Hair follicle dermal papilla cell (primary cell): ENCODE measurements at places on chromosomes 1 and 21. TPM values are rescaled to one million over a fixed set of nuclear protein-coding genes. Genes with fewer than 3 reads are reported as not detected.

NPPA gene
- not detected in 2 replicates for total RNA-seq

DIO1 gene
- not detected in 2 replicates for total RNA-seq

NOC2L gene
- 50.6 and 52.7 TPM in 2 replicates for total RNA-seq

MNDA gene
- total RNA-seq, result not detected in 2 replicates

INSRR gene
- under 0.01 TPM in 2 replicates for total RNA-seq

FCRL4 gene
- not detected in 2 replicates for total RNA-seq

EDN2 gene
- total RNA-seq, result not detected in 2 replicates

AMY1C gene
- not detected in 2 replicates for total RNA-seq

FHAD1 gene
- 11.1 and 14.9 TPM in 2 replicates for total RNA-seq

SYT6 gene
- total RNA-seq, result under 0.01 TPM in 1 of 2 replicates, not detected in the other

HMGCS2 gene
- not detected in 2 replicates for total RNA-seq

ATP6V1G3 gene
- total RNA-seq, result not detected in 2 replicates

RHOU gene
- 1.2 and 2.3 TPM in 2 replicates for total RNA-seq

LENEP gene
- not detected in 2 replicates for total RNA-seq

EXO1 gene
- 1.7 and 3.2 TPM in 2 replicates for total RNA-seq

TFF3 gene
- not detected in 2 replicates for total RNA-seq

KDF1 gene
- under 0.01 TPM in 1 of 2 replicates, not detected in the other for total RNA-seq

LRRC52 gene
- not detected in 2 replicates for total RNA-seq

CELA2B gene
- total RNA-seq, result not detected in 2 replicates

S100A7 gene
- total RNA-seq, result not detected in 2 replicates

EDARADD gene
- 0.49 and 0.65 TPM in 2 replicates for total RNA-seq

TMEM200B gene
- total RNA-seq, result 28.6 and 31.3 TPM in 2 replicates

TNFRSF8 gene
- total RNA-seq, result not detected in 2 replicates

GJA9 gene
- under 0.01 and 0.12 TPM in 2 replicates for total RNA-seq

RGS4 gene
- 8.3 and 11.3 TPM in 2 replicates for total RNA-seq

SLC25A44 gene
- 15.9 and 22.9 TPM in 2 replicates for total RNA-seq

GCSAML gene
- not detected in 2 replicates for total RNA-seq

GPR3 gene
- 0.36 and 0.65 TPM in 2 replicates for total RNA-seq

KIAA0040 gene
- 0.49 and 0.81 TPM in 2 replicates for total RNA-seq

KCNK1 gene
- total RNA-seq, result 0.16 TPM in 1 of 2 replicates, not detected in the other

EPHB2 gene
- total RNA-seq, result 0.61 and 1.1 TPM in 2 replicates

CACNA1S gene
- not detected in 2 replicates for total RNA-seq

LDLRAD2 gene
- total RNA-seq, result 0.16 TPM in 1 of 2 replicates, not detected in the other

BATF3 gene
- 1.1 and 1.8 TPM in 2 replicates for total RNA-seq

WNT3A gene
- not detected in 2 replicates for total RNA-seq

GSTM3 gene
- total RNA-seq, result 70.7 and 124 TPM in 2 replicates

PADI3 gene
- total RNA-seq, result 0.12 TPM in 1 of 2 replicates, not detected in the other

BMP8A gene
- 0.12 and 0.16 TPM in 2 replicates for total RNA-seq
